ENCODE measurements at places on chromosomes 7 and 10. TPM values are rescaled to one million over a fixed set of nuclear protein-coding genes. Genes with fewer than 3 reads are reported as not detected.

The OR2A42 gene
- total RNA-seq = under 0.01 TPM

The CEP55 gene
- 3.7 TPM for total RNA-seq

The TMEM225B gene
- total RNA-seq = 0.51 TPM

The AVL9 gene
- total RNA-seq = 14.2 TPM

The TMEM236 gene
- total RNA-seq = not detected

The LRRC18 gene
- total RNA-seq = not detected

The LIPJ gene
- total RNA-seq = not detected

The MOGAT3 gene
- total RNA-seq = not detected

The PPP1R17 gene
- not detected for total RNA-seq

The STAG3 gene
- 0.33 TPM for total RNA-seq

The TMEM254 gene
- total RNA-seq = 11.7 TPM

The CALCR gene
- total RNA-seq = not detected

The OR2A5 gene
- total RNA-seq = not detected

The MDFIC gene
- 15.2 TPM for total RNA-seq

The EIF4H gene
- 260 TPM for total RNA-seq

The LRRC4 gene
- total RNA-seq = 1.0 TPM

The SEMA3E gene
- total RNA-seq = 1.6 TPM

The HOXA9 gene
- total RNA-seq = 87.0 TPM

The TEX36 gene
- total RNA-seq = not detected

The EPC1 gene
- total RNA-seq = 6.7 TPM

The VIM gene
- total RNA-seq = 7,540 TPM

The SPOCK2 gene
- total RNA-seq = 17.8 TPM

The MMD2 gene
- total RNA-seq = not detected

The RADIL gene
- 0.63 TPM for total RNA-seq

The AKR1C1 gene
- total RNA-seq = 2.4 TPM

The REPIN1 gene
- total RNA-seq = 108 TPM

The LEP gene
- not detected for total RNA-seq

The DCLRE1A gene
- total RNA-seq = 3.0 TPM

The GBX1 gene
- not detected for total RNA-seq

The EVX1 gene
- total RNA-seq = not detected

The HNRNPF gene
- total RNA-seq = 213 TPM

The SPDYE16 gene
- total RNA-seq = not detected

The MINDY3 gene
- 12.2 TPM for total RNA-seq

The ELOVL3 gene
- total RNA-seq = under 0.01 TPM

The PTN gene
- total RNA-seq = 13.8 TPM

The CRYGN gene
- total RNA-seq = not detected

The PLEKHS1 gene
- total RNA-seq = not detected

The SFRP4 gene
- 27.4 TPM for total RNA-seq

The AGBL3 gene
- 0.89 TPM for total RNA-seq

The GIMAP7 gene
- not detected for total RNA-seq

The YAE1 gene
- total RNA-seq = 10.6 TPM

The C7orf57 gene
- 0.13 TPM for total RNA-seq

The R3HCC1L gene
- total RNA-seq = 5.2 TPM

The PLEKHA8 gene
- total RNA-seq = 4.6 TPM

The CLRN3 gene
- total RNA-seq = not detected
